NCI-H1048 (cell line): ENCODE measurements at places on chromosomes 7 and 10.

- DNase-seq, result no peak
Measured at GRCh38 chr10:128103229-128103714, 23.0 kb downstream of the MKI67 start.

DNA sequence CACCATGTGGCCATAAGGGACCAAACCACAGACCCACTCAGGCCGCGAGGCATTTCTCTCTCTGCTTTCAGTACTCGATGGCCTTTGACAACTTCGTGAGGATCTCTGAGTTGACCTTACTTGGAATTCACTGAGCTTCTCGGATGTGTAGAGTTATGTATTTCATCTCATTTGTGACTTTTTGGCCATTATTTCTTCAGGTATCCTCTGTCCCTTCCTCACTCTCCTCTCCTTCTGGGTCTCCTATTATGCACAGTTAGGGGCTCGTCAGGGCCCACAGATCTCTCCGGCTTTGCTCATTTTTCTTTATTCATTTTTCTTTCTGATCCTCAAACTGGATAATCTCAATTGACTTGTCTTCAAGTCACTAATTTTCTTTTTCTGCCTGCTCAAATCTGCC is 16.6 kb upstream of the FOXL3 start:
- DNase-seq, result no peak

GRCh38 chr7:80740778-80741545 is 102.5 kb downstream of the CD36 start:
- DNase-seq, result no peak

DNA sequence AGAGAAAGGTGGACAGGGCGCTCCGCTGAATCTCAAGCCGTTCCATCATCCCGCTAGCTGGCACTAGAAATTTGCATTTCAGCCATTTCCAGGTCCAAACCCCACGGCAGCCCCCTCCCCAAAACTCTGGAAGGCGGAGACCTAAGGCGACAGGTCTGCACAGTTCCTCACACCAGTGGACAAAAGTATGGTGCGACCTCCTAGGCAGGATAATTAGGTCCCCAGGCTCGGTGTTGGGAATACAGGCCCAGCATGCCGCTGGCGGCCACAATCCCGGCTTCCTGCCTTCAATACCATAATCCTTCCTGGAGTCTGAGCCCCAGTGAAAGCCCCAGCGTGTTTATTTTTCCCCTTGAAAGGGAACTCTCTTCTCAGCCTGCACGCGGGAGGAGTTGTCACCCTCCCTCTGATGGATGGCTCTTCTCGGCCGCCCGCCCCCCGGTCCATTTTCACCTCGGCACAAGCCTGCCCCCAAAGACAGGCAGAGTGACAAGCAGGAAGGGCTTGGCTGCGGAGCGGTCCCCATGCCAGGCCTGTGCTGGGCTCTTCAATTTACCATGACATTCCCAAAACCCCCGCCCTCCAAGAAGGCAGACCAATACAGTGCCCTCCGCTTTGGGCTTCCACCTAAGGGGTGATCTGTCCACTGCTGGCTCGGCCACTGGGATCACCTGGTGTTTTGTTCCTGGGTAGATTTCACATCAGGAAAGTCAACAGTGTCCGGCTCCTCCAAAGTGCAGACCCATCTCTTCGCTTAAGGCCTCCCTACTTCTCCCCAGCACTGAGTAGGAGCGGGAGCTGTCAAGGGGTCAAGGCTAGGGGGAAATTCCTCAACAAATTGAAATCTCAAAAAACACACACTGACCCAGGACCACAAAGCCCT is 2.2 kb downstream of the FGFR2 start:
- no peak for DNase-seq
